ENCODE measurements at places on chromosomes 13 and 19.

GRCh38 chr19:11274533-11275086 is 12.3 kb upstream of the DOCK6 start:
- DNase-seq = no peak

DNA sequence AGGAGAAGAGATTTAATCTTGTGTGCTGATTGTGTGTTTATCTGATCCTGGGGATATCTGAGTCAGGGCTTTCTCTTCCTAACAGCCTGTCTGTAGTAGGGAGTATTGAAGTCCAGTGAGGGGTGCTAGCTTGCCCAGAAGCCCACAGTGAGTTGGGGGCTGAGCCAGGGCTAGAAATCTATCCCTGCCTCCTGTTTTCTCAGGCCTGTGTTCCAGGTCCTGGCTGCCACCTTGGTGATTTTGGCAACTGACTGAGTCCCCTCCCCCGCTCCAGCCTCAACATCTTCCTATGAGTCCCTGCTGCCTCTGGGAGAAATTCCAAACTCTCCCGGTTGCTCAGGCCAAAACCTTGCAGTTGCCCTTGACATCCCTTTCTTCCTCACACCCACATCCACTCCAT is 7.7 kb upstream of the NOVA2 start:
- no peak for DNase-seq

DNA sequence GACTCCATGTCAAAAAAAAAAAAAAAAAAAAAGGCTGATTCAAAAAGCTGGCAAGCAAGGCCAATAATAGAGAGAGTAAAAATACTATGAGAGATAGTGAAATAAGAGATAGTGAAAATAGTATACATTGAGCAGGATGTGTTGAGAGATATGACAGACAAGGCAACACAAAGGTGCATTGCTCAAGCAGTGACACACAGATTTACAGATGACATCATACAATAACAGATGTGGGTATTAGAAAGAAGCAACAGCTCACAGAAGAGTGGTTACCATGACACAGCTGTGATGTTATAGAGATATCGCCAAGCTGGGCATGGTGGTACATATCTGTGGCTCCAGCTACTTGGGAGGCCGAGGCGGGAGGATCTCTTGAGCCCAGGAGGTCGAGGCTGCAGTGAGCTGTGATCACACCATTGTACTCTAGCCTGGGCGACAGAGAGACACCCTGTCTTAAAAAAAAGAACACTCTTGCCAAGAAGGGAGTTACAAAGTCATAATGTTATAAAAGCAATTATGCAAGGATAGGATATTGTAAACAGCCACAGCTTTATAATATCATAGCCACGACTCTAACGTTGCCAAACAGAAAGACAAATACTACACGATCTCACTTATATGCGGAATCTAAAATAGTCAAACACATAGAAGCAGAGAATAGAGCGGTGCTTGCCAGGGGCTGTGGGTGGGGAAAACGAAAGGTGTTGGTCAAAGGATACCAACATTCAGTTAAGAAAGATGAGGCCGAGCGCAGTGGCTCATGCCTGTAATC is 10.3 kb downstream of the TNFSF9 start:
- no peak for DNase-seq

GRCh38 chr13:21522847-21523246 is 63.7 kb upstream of the ZDHHC20 start:
- DNase-seq = no peak

- no peak for DNase-seq
Observed at GRCh38 chr13:46171739-46172138, 10.2 kb downstream of the LCP1 start.

DNA sequence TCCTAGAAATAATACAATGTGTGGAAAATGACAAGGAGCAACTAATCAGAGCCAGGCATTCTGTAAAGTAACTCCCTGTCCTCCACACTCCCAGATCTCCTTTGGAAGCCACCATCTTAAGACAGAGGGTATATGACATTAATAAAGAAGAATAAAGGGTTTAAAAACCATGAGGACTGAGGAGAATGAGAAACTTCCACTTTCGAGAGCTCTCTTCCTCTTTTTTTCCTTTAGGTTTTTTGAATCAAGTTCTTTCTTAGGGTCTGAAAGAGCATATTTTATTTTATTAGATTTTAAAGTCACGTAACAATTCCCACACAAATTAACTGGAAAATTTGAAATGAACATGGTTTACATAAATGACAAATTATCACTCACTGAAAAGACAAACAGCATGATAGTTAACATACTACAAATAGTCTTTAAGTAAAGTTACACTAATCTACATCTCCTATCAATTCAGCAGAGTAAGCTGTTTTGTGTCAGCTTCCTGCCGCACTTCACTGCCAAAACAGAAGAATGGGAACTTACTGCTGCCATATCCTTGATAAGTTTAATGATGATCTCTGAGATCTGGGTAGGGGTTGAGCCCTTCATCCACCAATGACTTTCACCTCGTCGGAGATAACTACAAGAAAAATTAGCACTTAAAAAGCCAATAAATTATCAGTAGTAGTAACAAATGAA is 38.6 kb upstream of the FBXL3 start:
- DNase-seq = no peak

DNA sequence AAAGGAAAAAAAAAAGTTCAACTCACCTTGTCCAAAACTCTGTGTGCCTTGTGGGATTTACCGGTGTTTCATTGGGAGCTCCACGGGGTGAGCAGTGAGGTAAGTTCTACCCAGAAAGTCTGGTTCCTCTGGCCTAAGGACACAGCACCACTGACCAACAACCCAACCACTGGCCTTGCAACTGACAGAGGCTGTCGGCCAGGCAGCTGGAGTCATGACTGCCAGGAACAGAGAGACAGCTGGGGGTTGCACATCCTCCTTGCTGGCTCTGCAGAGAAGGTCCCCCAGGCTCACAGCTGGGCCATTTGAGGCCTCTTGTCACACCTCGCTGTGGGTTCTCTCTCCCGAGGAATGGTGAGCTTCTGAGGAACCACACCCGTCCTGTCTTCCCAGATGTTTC is 59.5 kb downstream of the ANKRD10 start:
- no peak for DNase-seq

GRCh38 chr13:50130123-50130946 is 115.1 kb downstream of the KCNRG start:
- no peak for DNase-seq

- DNase-seq = no peak
Observed at GRCh38 chr13:101231751-101232428, 184.4 kb downstream of the NALCN start.

GRCh38 chr19:46497773-46498172 is 2.1 kb upstream of the PNMA8B start:
- DNase-seq = no peak

- DNase-seq = no peak
Observed at GRCh38 chr13:79194272-79194671, 211.8 kb downstream of the RBM26 start.

DNA sequence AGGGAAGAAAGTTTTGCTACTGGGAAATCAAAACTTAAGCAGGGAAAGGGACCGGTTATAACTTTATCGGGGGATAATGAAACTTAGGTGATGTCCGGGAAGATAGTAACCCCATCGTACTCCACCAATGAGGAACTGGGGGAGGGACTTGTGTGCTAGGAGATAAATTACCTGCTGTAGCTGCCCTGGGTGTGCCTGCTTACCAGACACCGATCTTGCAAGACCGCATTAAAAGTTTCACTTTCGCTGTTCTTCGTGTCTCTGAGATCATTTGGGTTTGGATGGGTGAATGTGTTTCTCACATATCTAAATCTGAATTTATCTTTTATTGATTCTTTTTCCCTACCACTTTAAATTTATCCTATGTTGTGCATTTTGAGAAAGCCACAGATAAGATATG is 381.4 kb downstream of the SLITRK6 start:
- no peak for DNase-seq

DNA sequence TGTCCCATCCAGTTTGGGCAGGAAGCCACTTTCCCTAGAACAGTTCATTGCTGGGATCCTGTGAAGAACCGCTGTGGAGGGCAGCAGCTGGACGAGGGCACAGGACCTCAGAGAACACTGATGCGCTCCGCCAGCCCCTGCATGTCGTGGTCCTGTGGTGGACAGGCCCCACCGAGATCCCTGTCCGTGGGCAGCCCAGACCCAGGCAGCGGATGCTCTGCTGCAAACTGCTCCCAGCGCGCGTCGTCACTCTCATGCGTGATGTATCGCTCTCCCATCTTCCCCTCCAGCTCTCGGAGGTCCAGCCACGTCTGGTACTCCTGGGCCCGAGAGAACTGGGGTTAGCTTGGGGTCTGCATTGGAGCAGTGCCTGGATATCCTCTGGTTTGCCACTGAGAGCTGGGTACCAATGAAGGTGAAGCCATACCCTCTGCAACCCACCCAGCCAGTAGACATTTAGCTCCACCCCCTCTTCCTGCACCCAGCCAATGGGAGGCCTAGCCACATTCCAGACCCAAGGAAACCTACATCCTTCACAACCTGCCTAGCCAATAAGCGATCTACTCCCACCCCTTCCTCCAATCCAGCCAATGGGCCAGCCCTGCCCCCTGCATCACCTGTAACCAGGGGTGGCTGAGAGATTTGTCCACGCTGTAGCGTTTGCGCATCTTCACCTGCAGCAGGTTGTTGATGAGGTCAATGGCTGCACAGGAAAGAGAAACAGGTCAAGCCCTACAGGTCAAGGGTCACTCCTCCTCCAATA is 13.6 kb upstream of the DACT3 start:
- no peak for DNase-seq

DNA sequence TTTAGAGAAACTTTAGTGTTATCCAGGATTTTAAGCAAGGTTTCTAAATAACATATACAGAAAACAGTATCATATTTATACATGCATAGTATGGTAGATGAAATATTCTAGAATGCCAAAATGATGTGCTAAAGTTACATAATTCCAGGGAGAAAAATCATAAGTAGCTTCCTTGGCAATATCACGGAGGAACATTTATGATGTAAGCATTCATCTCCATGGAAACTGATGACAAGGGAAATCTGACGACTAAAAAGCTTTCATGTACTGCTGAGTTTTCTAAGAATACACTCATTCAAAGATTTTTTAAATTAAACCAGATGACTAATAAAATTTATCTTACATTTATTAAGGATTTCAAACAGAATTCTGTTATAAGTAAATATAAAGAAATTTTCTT is 4.7 kb downstream of the TEX30 start:
- no peak for DNase-seq

- no peak for DNase-seq
Observed at GRCh38 chr13:97413694-97414093, 20.3 kb upstream of the RAP2A start.

GRCh38 chr13:49714757-49715156 is 23.5 kb upstream of the EBPL start:
- no peak for DNase-seq

DNA sequence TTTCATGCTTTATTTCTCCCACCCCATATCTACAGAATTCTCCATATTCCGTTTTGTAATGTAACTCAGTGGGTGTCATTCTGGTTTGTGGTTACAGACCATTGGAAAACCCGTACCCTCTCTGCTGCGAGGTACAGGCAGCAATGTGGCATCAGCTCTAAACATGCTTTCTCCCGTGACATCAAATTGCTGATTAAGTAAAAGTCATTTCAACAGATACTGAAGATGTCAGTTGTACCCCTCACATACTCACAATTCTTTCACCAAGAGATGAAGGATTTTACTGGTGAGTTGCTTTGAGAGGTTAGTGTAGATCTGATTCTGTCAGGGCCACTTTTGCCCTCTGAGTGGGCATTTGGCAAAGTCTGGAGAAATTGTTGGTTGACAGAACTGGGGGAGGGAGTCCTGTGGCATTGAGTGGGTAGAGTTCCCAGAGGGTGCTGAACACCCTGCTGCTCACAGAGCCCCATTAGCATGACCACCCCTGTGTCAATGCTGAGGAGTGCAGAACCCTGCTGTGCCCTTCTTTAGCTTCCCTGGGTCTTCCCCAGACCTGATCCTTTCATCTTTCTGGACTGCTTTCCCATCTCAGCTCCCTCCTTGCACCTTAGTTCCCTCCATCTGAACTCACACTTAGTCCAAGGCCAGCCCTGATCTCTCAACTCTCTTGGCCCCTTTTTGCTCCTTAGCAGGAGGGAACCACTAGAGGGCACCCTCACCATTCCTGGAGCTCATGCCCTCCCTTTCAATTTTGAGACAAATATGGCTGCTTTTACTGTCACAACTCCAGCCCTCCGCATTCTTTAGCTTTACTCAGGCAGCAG is 39.9 kb upstream of the CEACAM8 start:
- peak; percentile 50 for DNase-seq

DNA sequence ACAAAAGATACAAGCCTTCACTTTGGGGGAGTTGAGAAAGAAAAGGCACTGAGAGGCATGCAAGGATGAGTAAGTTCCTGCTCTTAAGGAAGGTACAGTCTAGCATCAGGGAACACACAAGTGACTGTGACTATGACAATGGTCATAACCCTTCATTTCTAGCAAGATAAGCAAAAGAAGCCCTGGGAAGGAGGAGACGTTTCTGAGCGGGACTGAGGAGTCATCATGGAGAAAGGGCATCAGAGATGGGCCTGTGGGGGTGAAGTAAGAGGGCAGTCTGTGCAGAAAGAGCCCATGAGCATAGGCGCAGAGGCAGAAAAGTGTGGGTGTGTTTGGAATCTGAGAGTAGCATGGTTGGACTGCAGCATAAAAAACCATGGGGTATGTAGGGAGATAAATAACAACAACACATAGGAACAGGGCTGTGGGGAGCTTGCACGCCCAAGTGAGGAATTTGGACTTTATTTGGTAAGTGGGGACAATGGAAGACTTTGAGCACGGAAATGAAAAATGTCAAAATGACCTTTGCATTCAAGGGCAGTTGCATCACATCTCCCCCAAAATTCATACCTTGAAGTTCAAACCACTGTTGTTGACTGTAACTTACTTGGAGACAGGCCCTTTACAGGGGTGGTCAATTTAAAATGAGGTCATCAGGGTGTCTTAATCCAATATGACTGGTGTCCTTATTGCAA is 86.7 kb downstream of the MBNL2 start:
- peak; percentile 29 for DNase-seq

- no peak for DNase-seq
Observed at GRCh38 chr13:107250628-107251027, 682.7 kb upstream of the ARGLU1 start.

- no peak for DNase-seq
Observed at GRCh38 chr19:5192568-5192967, 148.0 kb downstream of the PTPRS start.

DNA sequence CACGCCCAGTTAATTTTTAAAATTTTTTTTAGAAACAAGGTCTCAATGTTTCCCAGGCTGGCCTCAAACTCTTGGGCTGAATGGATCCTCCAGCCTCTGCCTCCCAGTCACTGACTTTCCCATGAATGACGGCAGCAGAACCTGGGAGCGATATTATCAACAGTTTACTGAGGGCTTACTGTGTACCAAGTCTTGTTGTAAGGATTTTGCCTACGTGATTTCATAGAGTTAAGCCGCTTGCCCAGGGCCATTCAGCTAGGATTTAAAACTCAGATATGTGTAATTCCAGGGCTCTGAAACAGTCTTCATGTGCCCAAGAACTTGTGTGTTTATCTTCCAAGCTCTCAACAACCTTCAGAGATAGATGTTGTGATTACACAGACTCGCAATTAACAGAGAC is 6.0 kb upstream of the KXD1 start:
- DNase-seq = no peak
